ENCODE measurements at places on chromosomes 11 and 22. TPM values are rescaled to one million over a fixed set of nuclear protein-coding genes. Genes with fewer than 3 reads are reported as not detected.

The VPREB1 gene
- total RNA-seq = not detected

The ANKRD42 gene
- 1.7 TPM for total RNA-seq

The GAL gene
- not detected for total RNA-seq

The C22orf15 gene
- 0.60 TPM for total RNA-seq

The RAPSN gene
- 0.30 TPM for total RNA-seq

The TYR gene
- not detected for total RNA-seq

The DDI1 gene
- total RNA-seq = not detected

The ADORA2A gene
- total RNA-seq = 19.8 TPM

The CRACR2B gene
- total RNA-seq = 12.7 TPM

The SCN4B gene
- 0.28 TPM for total RNA-seq

The SCGB1D2 gene
- total RNA-seq = not detected

DNA sequence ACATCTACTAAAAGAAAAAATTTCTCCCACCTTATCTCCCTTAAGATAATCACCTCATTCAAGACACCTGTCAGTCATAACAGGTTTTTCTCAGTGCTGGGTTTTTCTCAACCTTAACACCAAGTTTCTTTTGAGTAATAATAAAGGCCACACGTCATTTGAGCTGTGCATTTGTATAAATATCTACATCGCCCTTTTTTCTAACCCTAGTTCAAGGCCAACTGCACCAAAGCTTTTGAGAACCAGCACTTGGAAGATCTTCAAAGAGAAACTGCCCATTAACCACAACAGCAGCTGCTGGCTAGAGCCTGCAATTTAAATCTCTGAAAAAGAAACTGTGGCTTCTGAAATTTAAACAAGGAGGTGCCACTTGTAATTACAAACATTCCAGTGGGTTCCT is 6.9 kb downstream of the CADM1 start:
- no peak for DNase-seq

DNA sequence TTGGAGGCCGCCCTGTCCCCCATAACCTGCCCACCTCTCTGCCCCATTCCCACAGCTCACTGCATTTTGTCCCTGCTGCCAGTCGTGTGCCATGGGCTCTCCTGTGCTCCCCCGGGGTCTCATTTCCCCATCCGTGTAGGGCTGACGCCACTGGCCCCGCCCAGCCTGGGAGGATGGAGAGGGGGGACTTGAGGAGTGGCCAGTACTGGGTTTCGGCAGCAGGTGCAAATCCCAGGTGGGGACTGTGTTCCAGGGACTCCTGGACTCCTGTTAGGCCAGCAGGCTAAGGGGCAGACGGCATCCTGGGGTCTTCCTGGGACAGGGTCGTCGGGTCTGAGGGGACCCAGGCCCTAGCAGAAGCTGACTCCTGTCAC is 1.2 kb upstream of the MYO7A start:
- DNase-seq = no peak

GRCh38 chr11:126129727-126130671 is 67.3 kb upstream of the CDON start:
- DNase-seq = no peak

GRCh38 chr11:92154110-92154509 is 70.5 kb upstream of the FAT3 start:
- no peak for DNase-seq

- no peak for DNase-seq
Observed at GRCh38 chr11:60316317-60316716, 10.7 kb upstream of the MS4A6E start.

DNA sequence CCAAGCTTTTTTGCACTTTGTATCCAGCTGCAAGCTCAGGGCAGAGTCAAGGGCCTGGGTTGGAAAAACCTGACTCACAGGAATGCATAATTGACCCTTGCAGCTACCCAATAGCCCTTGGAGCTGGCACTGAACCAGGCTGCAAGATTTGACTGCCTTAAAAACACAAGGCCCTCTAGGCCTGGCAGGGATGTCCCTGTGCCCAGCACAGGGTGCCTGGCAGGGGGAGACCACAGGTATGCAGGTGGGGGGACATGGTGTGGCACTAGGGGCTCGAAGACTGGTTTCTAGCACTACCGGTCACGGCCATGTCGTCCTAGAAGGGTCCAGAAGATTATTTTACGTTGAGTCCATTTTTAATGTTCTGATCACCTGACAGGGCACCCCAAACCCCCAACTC is 30.2 kb downstream of the SBF1 start:
- no peak for DNase-seq

GRCh38 chr22:35424081-35424480 is 24.1 kb downstream of the MCM5 start:
- DNase-seq = no peak

- no peak for DNase-seq
Observed at GRCh38 chr11:8381343-8381742, 117.7 kb upstream of the LMO1 start.

DNA sequence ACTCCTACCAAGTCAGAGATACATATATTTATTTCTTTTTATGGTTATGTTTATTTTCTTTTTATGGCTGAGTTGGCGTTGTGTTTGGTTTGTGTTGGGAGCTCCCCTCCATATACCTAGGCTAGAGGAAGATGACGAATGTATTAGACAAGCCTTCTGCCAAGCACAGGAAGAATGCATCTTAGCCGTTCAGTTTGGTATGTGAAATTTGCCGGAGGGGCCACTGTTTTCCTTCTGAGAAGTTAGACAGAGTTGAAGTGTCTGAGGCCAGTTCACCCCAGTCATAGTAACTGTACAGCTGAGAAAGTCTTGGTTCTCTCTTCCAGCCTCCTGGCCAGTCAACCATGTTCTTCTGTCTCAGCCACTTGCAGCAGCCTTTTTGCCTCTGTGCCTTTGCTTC is 29.8 kb downstream of the TEAD1 start:
- no peak for DNase-seq

GRCh38 chr11:64856382-64857227 is 12.2 kb upstream of the CDC42BPG start:
- peak; percentile 67 for DNase-seq

GRCh38 chr11:13140028-13140870 is 131.1 kb downstream of the RASSF10 start:
- no peak for DNase-seq

DNA sequence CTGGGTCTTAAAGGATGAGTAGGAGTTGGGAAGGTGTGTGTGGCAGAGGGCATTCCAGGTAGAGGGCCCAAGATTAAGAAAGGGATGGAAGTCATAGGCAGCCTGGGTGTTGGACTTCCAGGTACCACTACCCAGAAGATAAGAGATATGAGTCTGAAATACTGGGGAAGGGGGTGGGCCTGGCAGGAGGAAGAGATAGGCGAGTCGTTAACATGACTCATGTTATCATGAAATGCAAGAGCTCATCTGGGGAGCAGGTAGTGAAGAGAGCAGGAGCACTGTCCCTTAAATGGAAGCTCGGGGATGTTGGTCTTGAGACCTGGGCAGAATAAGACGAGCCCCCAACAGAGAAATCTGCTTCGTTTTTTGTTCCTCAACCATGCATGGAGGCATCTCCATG is 10.2 kb downstream of the ZC3H7B start:
- DNase-seq = no peak

DNA sequence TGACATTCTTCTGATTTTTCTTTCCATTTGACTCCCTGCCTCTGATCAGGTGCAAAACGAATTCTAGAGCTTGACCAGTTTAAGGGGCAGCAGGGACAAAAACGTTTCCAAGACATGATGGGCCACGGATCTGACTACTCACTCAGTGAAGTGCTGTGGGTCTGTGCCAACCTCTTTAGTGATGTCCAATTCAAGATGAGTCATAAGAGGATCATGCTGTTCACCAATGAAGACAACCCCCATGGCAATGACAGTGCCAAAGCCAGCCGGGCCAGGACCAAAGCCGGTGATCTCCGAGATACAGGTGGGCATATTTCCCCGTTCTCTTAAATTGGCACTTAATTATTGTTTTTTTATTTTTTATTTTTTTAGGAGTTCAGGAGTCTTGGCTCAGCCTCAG is 15.4 kb downstream of the XRCC6 start:
- no peak for DNase-seq

- no peak for DNase-seq
Observed at GRCh38 chr11:123197711-123198110, 2.7 kb upstream of the CLMP start.

Data from activated CD4-positive, alpha-beta memory T cell treated with anti-CD3 and anti-CD28 coated beads, Interleukin-2, amount 10 ng/mL, durations not matched to agents 7 days and 5 days (primary cell).